ENCODE measurements at places on chromosomes 7 and 10.
A peak's percentile ranks its signal among the peaks of the same experiment; 100 is the strongest.

DNA sequence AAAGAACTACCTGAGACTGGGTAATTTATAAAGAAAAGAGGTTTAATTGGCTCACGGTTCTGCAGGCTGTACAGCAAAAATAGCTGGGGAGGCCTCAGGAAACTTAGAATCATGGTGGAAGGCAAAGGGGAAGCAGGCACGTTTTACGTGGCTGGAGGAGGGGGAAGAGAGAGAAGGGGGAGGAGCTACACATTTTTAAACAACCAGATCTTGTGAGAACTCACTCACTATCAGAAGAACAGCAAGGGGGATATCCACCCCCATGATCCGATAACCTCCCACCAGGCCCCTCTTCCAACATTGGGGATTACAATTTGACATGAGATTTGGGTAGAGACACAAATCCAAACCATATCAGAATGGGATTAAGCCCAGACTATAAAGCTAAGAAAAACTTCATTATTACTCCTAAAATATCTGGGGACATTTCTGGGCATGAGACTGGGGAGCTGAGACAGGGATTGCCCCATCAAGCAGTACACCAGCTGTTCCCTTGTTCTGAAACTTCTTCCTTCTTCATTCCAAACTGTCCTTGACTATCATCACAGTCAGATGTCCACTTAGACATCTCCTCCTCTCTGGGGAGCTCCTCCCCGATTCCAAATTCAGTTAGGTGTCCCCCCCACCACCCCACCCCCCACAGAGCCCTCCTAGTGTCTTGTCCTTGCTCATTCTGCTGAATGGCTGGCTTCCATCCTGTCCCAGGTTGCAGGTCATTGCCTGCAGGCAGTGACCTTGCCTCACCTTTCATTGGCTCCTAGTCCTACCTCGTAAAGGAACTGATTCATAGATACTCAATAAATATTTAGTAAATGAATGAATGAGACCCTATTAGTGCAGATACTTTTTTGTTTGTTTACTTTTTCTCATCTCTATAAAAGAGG lies 132.6 kb downstream of the EVX1 start:
- no peak for DNase-seq

- DNase-seq: no peak
Measured at GRCh38 chr10:11525503-11525902, 85.9 kb downstream of the USP6NL start.

DNA sequence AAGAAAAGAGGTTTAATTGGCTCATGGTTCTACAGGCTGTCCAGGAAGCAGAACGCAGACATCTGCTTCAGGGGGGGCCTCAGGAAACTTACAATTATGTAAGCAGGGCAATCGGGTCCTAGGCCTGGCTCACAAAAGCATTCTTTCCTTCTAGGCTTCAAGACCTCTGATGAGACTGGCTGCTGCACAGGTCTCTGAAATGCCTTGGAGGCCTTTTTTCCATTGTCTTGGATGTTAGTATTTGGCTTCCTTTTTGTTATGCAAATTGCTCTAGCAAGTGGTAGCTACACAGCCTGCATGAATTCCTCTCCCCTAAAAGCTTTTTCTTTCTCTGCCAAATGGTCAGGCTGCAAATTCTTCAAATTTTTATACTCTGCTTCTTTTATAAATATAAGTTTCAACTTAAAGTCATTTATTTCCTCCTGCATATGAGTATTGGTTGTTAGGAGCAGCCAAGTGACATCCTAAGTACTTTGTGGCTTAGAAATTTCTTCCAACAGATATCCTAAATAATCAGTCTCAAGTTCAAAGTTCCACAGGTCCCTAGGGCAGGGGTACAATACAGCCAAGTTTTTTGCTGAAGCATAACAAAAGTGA lies 83.1 kb upstream of the SEMA3A start:
- no peak for DNase-seq

GRCh38 chr10:73940634-73941221 lies 29.8 kb downstream of the PLAU start:
- peak; percentile 77 for DNase-seq

- DNase-seq: no peak
Measured at GRCh38 chr10:99769706-99770105, 12.7 kb upstream of the ABCC2 start.

GRCh38 chr7:100021297-100021696 lies 5.9 kb downstream of the ZKSCAN1 start:
- DNase-seq: no peak

DNA sequence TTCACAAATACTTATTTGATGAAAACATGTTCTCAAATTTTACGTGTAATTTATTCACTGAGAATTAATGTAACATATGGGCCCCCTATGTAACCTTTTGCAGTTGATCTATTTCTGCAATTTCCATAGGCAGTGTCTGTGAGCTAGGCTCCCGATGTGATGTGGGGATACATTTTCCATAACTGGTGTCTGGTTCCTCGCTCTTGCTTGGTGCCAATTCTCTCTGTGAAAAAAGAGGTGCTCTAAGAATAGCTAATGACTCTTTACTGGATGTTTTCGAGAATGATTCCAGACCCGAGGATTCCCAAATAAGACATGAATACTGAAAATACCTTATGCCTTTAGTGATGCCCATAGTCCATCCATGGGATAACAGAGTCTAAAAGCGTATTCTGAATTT lies 286.7 kb upstream of the FZD8 start:
- no peak for DNase-seq

DNA sequence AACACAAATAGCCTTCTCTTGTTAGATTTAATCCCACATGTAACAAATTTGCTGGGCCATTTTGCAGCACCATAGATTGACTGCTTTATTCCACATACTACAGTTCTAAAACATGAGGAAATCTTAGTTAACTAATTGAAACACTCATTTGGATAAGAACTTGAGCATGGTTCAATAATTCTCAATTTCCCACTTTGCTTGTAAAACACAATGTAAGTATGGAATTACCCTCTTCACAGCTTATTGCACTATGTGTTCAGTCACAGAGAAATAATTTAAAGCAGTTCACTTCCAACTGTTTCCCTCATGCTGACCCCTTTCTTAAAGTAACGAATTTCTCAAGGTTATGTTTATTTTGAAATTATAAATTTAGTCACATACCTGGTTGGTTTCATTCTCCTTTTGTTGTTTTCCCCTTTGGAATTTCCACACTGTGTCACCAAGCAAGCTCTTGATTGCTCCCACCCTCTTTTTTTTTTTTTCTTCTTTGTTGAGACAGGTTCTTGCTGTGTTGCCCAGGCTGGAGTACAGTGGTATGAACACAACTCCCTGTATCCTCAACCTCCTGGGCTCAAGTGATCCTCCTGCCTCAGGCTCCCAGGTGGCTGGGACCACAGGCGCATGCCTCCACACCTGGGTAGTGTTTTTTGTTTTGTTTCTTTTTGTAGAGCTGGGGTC lies 425.4 kb downstream of the EXOC4 start:
- no peak for DNase-seq

DNA sequence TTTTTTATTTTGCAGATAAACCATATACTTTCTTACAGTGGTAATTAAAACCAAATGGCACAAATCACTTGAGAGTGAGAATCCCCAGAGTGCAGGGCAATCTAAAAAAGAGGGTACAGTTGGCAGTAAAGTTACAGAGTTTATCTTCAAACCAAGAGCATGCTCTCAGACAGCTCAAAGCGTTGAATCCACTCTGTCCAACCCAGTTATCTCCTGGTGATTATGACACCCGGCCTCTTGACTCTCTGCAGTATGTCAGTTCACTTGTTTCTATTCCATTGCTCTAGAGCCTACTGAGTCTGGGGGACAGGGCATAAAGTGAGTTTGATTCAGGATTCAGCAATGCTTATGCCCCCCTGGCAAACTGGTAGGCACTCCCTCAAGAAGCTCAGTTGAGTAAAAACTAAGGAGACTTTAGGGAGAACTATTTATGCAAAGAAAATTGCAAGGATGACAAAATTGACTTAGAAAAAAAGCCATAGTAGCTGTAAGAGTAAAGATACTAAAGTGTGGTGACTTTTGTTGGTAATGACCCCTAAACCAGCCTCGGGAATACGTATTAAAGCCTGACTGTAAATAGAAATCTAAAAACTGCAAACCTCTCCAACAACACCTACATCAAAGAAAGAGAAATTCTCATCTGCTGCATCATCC lies 55.5 kb downstream of the COL1A2 start:
- DNase-seq: no peak

GRCh38 chr10:6064119-6064518 lies 2.0 kb upstream of the IL2RA start:
- DNase-seq: no peak

DNA sequence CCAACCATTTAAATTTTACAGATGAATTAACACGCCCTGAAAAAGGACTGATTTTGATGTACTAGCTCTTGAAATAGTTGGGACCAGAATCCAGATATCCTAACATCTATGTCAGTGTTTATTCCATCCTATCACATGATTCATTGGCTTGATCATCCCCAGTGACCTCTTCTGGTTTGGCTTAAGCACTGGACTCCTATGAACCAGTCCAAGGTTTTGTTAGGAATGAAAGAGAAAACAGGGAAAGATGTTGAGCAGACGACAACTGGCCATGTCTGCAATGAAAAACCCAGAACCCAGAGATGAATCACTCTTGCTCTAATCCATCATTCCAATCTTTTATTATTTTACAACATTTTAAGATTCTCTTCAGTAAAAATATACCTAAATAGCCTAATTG lies 1080.9 kb downstream of the SORCS1 start:
- DNase-seq: no peak

DNA sequence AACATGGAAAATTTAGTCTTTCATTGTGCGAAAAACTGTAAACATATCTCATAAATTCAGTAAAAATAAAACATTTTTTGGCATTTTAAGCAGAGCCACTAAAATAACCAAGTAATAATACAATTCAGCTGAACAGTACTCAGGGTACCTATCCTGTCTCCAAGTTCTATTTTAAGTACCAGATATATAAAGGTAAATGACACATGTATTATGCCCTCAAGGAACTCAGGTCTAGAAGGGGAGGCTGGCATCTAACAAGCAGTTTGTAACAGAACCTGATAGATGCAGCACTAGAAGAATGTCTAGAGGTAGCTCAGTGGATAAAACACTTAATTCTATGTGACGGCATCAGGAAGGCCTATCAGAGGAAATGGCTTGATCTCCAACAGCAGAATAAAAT lies 112.2 kb downstream of the CRPPA start:
- DNase-seq: no peak

DNA sequence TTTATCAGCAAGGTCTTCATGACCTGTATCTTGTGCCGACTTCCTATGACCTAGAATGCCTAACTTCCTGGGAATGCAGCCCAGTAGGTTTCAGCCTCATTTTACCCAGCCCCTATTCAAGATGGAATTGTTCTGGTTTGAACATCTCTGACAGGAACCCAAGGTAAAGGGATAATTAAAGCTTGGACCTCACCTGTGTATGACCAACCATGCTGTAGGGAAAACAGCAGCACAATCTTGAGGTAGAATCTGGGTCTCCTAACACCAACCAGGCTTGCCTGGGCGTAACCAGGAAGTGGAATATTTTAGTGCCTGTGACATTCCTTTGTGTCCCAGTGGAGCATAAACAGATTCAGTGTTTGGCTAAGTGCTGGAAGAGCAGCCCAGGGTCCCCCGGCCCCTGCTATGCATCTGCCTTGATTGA lies 94.1 kb downstream of the PFKFB3 start:
- DNase-seq: no peak

DNA sequence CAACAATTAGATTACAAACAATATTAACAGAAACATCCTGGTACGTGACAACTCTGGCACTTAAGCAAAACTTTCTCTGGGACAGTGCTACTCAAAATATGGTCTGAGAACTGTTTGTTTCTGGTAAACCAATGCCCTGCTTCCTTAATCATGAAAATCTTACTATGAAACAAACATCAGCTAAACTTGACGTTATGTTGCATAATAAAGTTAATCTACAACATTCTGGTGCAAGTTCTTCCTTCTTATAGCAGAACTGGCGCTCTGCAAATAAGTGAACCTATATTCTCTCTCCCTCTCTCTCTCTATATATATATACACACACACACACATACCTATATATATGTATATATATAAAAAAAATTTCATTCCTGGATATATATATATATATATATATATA lies 7.8 kb downstream of the C7orf33 start:
- DNase-seq: no peak

DNA sequence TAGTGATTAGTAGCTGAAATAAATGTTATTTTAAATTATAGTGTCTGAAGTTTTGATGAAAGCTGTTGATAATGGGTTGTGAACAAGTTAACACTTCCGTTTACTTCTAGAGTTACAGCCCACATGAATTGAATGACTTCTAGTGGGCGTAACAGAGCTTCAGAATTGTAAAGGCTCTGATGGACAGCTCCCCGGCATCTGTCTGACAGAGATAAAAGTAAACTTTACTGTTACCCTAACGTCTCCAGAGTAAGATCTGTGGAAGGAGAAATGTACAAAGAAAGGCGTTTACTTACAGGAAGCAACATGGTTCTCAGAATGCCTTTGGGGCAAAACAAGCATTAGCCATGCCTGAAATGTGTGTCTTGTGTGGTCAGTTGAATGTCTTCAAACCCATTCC lies 124.4 kb downstream of the ADARB2 start:
- DNase-seq: no peak

DNA sequence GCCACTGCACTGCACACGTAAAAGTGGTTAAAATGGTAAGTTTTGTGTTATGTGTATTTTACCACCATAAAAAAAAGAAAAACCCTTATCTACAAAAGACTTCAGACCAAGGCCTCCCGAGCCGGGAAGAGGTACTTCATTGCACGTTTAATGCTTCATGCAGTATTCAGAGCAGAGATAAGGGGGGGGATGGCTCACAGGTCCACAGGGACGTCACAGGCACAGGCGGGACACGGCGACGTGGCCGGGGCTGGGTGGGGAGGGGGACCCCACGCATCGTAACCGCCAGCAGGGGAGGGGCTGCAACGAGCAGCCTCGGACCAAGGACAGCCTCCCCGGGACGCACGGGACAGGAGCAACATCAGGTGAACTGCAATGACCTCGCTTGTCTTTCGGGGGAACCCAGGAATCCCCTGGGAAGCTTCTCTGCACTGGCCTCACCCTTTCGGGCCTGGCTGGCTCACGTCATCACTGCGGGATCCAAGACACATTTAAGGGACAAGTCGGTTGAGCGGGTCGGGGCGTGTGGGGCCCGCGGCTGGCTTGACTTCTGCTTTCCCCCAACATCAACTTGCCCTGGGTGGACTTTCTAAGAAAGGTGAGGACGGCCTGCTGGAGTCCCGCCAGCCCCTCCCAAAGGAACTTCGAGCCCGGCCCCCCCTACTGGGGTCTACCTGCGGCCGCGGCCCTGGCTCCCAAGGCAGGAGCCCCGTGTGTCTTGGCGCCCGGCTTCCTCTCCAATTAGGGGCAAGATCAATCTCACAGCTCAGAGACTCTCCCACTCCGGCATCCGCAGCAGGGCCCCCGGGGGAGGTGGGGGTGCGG lies 29.6 kb upstream of the PDGFA start:
- DNase-seq: no peak

DNA sequence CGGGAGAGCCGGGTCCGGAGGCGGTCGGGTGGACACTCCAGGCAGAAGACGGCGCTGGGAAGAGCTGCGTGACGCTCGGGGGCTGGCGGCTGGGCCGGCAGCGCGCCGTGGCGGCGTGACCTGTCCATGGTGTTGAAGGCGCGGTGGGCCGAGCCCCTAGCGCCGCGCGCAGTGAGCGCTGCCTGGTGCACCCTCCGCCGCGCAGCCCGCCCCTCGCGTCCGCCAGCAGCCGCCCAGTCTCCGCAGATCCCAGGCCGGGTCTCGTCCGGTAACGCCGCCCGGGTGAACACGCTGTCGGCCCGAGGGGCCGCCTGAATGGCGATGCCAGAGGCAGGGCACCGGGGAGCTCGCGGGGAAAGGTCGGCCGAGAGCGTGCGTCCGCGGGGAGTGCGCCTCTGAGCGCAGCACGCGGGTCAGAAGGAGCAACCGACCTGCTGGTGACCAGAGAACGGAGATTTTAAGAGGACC lies 657 bp upstream of the TMEM178B start:
- no peak for DNase-seq
